Vein endothelial cell (primary cell): ENCODE measurements at places on chromosomes 7 and 10. TPM values are rescaled to one million over a fixed set of nuclear protein-coding genes. Genes with fewer than 3 reads are reported as not detected.

RPP30 gene
- 31.0 and 38.4 TPM in 2 replicates for total RNA-seq

ZNF727 gene
- total RNA-seq, result 0.10 TPM in 1 of 2 replicates, not detected in the other

LDB1 gene
- 72.3 and 99.3 TPM in 2 replicates for total RNA-seq

SPDYE6 gene
- total RNA-seq, result 0.33 TPM in 1 of 2 replicates, not detected in the other

MYL10 gene
- not detected in 2 replicates for total RNA-seq

SPDYE9 gene
- total RNA-seq, result not detected in 2 replicates

CYP2W1 gene
- not detected in 2 replicates for total RNA-seq

SLC16A12 gene
- 0.10 and 0.65 TPM in 2 replicates for total RNA-seq

TMEM270 gene
- total RNA-seq, result not detected in 2 replicates

GBX1 gene
- under 0.01 TPM in 1 of 2 replicates, not detected in the other for total RNA-seq

TET1 gene
- total RNA-seq, result 0.96 and 1.3 TPM in 2 replicates

BEND7 gene
- total RNA-seq, result 10.1 and 14.7 TPM in 2 replicates

CYP26A1 gene
- total RNA-seq, result 1.3 TPM in 1 of 2 replicates, not detected in the other

COBL gene
- total RNA-seq, result not detected in 2 replicates

AKR1C3 gene
- total RNA-seq, result 60.4 and 69.1 TPM in 2 replicates

VSTM4 gene
- under 0.01 and 0.29 TPM in 2 replicates for total RNA-seq

FERD3L gene
- not detected in 2 replicates for total RNA-seq

BAIAP2L1 gene
- 0.76 and 0.98 TPM in 2 replicates for total RNA-seq

AOC1 gene
- total RNA-seq, result not detected in 2 replicates

STOX1 gene
- total RNA-seq, result under 0.01 and 0.10 TPM in 2 replicates

CHST15 gene
- total RNA-seq, result 71.8 and 88.5 TPM in 2 replicates

AKR1C8 gene
- not detected in 2 replicates for total RNA-seq

CNTNAP2 gene
- not detected in 2 replicates for total RNA-seq

TMEM229A gene
- total RNA-seq, result not detected in 2 replicates

CYP3A7 gene
- total RNA-seq, result 0.10 TPM in 1 of 2 replicates, not detected in the other

TMEM140 gene
- total RNA-seq, result 24.9 and 28.7 TPM in 2 replicates

PRLHR gene
- not detected in 2 replicates for total RNA-seq

SPDYE5 gene
- not detected in 2 replicates for total RNA-seq

ASIC3 gene
- total RNA-seq, result 0.29 and 0.33 TPM in 2 replicates

COL13A1 gene
- 13.1 and 16.7 TPM in 2 replicates for total RNA-seq
